G401 (cell line): ENCODE measurements at places on chromosomes 5 and 9.

DNA sequence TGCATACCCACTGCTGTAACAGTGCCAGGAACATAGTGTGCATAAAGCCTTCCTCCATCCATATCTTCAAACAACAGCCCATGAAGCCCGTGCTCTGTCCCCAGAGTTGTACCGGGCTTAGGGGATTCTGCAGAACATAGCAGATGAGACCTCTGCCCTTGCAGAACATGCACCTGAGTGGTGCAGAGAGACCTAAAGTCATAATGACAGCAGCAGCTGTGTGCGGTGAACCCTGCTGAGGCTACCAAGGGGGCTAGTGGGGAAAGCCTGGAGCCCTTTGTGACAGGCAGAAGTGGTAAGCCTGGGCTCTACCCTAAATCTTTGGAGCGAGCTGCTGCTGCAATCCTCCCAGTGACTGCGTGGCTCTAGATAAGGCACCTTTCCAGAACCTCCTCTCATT, 32.2 kb upstream of the BRD3 start:
- DNase-seq, result no peak

GRCh38 chr9:38041564-38042243, 27.3 kb downstream of the SHB start:
- DNase-seq, result peak; percentile 19

DNA sequence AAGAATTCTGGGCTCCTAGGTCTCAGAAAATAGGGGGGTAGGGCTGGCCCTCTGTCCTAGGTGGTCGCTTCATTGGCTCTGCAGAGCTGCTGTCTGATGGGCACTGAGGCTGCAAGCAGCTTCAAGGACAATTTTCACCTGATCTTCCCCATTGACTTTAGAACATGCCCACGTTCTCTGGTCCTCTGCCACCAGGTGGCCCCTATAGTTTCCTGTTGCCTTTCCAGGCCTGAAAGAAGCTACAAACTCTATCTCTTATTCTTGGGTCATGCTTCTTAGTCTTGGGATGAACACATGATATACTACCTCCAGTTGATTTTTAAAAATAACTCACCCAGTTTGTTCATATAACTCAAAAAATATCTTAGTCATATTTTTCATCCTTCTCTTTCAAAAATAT, 26.3 kb downstream of the SPZ1 start:
- DNase-seq, result peak; percentile 17

DNA sequence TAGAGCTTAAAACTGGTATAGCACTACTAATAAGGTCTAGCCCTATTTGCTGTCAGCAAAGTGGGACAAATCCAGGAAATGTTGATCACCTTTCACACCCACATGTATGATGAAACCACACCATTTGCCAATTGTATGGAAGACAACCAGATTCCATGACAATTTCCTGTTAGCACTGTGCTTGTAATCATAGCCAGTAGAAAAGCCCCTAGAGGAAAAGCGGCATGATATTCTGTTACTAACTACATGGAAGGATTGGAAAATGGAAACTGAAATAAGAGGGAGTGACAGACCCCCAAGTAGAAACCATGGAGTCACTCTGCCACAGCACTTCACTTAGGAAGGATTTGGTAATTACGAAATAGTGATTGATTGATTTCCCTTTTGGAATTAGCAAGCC, 923 bp downstream of the SPATA6L start:
- peak; percentile 47 for DNase-seq

GRCh38 chr5:135471726-135472125, 19.6 kb upstream of the TIFAB start:
- DNase-seq, result no peak

GRCh38 chr9:129451089-129451656, 169.7 kb downstream of the C9orf50 start:
- no peak for DNase-seq

DNA sequence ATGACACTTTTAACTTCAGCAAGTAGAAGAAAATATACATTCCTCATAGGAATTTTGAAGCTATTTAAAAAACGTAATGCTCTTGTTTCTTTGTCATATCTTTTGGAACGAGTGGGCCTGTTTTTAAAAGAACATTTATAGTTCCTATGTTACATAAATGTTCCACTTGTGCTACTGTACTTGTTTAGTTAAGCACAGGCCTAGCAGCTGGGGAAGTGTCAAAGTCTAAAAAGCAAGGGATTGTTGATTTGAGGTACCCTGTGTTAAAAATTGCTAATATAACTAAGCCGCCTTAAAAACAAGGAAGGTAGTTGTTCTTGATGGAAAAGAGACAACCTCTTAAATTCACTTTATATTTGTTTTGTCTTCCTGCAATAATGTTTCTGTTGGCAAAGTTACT, 27.2 kb upstream of the ELL2 start:
- DNase-seq, result no peak

GRCh38 chr5:59038798-59039295, 456.0 kb downstream of the RAB3C start:
- no peak for DNase-seq

DNA sequence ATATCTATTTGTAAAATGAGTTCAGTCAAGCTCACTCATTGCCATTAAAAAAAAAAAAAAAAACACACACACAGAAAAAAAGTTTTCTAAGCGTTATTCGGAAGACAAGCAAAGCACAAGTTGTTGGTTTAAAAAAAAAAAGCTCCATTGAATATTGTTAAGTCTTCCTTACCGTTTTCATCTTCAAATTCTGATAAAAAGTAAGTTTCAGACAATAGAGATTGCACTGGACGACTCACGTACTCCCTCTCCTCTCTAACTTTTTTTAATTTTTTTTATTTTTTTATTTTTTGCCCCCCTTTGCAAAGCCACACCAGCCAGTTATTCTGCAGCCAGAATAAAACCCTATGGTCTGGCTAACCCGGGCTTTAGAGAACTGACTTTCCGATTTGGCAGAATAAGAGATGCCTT, 544 bp downstream of the ADAMTS6 start:
- no peak for DNase-seq

DNA sequence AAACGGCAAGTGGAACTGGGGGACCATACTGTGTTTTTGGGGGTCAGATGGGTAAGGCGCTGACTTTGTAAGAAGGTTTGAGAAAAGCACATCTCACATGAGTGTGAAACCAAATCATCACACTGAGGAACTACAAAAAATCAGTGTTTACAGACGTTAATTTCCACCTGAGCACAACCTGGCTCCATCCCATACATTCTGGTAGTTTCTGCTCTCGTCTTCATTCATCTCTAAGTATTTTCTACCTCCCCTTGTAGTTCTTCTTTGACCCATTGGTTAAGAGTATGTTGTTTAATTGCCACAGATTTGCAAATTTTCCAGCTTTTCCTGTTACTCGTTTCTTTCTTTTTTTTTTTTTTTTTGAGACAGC, 8.9 kb upstream of the DPP7 start:
- DNase-seq, result no peak

DNA sequence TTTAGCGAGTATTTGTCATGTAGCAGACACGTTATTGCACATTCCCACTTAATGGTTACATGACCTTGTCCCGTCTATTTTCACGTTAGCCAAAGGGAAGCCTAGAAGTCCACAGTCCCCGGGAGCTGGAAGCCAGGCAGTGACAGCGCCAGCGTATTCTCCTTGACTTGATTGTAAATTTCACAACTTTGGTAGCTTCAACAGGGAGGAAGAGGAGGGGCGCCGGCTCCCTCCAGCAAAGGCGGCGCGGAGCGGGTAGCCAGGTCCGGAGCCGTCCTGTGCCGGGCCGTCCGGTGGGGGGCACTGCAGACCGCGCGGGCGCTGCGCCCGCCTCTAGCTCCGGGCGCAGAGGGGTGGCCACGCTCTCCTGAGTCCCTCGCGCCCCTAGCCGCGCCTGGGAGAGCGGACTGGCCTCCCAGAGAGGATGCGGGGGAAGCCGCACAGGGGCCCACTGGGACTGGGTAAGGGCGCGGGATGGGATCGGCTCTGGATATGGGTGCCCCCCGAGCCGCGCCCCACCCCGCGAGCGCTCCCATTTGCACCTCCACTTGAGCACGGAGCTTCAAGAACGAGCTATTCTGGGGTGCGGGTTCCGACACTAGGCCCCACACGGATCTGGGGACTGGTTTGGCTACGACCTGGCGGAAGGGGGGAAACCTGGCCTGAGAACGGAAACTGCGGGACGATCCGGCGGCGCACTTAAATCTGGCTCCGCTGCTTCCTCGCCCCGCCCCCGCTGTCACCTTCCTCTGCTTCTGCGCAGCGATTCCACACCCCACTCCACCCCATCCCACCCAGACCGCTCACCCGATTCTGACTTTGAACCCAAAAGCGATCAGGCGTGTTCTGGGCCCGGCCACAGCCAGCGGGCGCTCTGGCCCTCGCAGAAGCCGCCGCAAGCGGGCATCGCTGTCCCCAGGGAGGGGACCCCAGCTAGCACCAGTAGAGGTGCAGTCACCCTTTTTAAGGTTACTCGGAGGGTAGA, 23.8 kb downstream of the KLF4 start:
- DNase-seq, result peak; percentile 37

- DNase-seq, result peak; percentile 50
Observed at GRCh38 chr5:11719888-11720481, 184.3 kb downstream of the CTNND2 start.

DNA sequence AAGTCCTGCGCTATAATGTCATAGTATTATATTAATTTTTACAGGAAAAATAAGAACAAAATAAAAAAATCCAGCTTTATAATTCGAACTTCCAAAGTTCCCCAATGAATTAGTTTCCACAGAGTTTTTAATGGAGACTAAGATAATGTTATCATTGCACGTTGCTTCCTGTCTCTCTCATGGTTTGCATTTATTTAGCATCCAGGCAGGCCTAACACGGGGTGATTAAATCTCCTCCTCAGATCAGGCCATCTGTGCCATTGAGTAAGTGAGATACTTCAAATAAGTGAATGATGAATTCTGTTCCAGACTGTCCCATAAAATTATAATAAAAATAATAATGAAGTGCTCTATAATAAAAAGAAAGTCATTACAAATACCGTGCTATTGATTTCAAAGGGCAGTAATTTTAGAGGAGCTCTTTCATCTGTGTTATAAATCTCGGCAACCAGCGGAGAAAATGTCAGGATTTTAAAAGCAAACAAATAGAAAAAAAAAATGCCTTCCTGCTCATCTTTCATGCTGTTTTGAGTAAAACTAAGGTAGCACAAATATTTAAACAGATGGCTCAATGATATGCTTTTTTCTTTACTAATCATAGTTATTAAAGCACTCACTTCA, 570.6 kb upstream of the ZNF608 start:
- peak; percentile 19 for DNase-seq

DNA sequence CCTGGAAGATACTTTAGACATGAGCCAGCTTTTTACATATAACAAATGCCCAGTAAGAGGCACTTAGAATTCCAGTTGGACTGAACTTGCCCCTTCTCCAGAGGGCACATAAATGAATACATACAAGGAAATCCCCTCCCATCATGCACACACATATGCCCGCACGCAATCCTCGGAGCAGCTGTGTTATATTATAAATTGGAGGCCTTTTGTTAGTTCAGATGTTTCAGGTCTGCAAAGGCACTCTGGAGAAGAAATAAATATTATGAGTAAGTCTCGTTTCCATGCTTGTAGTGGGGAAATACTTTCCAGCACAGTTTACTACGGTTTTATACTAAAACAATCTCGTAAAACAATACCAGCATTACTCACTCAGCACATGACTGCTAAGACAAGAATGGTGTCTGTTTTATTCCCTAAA, 17.6 kb upstream of the MUSK start:
- no peak for DNase-seq

DNA sequence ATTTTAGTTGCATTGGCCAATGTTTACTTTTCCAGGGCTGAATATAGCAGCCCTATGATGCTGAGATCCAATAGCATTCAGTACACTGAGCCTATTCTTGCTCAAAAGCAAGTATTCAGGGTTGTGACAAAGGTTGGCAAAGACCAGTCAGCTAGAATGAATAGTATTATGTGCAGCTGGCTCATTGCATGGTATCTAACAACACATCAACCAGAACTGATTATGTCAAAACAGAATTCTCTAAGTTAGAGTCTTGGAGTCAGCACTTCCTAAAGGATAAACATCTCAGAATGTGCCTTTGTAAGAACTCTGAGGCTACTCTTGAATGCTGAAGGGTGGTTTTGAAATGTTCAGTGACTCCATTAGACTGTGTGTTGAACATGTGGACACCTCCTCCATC, 774.5 kb upstream of the RGMB start:
- DNase-seq, result peak; percentile 10

- no peak for DNase-seq
Observed at GRCh38 chr5:72410688-72411295, 90.6 kb downstream of the PTCD2 start.

DNA sequence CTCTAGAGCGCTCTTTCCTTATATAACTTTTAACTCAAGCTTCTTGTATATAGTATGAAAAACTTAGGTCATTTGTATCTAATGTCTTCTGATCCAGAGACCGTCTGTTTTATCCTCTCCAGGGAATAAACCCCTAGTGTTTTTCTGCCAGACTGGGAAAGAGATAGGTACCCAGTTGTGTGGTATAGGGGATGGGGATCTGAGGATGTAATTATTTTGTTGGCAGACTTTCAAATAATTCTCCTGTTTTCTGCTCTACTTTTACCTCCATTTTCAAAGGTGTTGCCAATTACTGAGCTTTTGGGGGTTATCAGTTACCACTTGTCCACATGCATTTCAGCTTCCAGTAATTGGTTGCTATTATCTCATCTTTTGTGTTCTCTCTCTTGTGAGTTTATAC, 17.9 kb downstream of the CCDC171 start:
- no peak for DNase-seq

DNA sequence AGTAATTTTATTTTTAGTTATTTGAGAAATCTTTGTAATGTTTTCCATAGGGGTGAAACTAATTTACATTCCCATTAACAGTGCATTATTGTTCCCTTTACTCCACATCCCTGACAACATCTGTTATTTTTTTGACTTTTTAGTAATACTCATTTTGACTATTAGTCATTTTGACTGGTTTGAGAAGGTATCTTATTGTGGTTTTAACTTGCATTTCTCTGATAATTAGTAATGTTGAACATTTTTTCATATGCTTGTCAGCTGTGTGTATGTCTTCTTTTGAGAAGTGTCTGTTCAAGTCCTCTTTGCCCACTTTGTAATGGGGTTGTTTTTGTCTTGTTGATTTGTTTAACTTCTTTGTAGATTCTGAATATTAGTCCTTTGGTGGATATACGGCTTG, 27.5 kb downstream of the CCDC152 start:
- DNase-seq, result no peak

GRCh38 chr9:69392826-69393225, 67.8 kb downstream of the ENTREP1 start:
- no peak for DNase-seq

- DNase-seq, result no peak
Observed at GRCh38 chr5:163330723-163331668, 106.4 kb upstream of the CCNG1 start.
